Panc1 (cell line): ENCODE measurements at places on chromosomes 4 and X.

DNA sequence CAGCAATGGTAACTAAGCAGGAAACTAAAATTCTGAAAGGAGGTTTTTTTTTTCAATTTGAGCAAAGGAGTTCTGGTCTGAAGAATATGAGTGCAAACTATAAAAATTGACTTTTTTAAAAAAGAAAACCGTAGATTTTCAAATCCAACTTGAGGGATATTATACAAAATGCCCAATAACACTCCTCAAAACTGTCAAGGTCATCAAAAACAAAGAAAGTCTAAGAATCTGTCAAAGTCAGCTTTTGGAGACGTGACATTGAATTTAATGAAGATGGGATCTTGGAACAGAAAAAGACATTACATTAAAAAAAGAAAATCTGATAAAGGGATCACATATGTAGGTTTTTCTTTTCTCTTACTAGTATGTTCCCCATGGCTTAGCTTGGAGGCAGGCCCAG, 40.4 kb upstream of the AR start:
- no peak for DNase-seq

DNA sequence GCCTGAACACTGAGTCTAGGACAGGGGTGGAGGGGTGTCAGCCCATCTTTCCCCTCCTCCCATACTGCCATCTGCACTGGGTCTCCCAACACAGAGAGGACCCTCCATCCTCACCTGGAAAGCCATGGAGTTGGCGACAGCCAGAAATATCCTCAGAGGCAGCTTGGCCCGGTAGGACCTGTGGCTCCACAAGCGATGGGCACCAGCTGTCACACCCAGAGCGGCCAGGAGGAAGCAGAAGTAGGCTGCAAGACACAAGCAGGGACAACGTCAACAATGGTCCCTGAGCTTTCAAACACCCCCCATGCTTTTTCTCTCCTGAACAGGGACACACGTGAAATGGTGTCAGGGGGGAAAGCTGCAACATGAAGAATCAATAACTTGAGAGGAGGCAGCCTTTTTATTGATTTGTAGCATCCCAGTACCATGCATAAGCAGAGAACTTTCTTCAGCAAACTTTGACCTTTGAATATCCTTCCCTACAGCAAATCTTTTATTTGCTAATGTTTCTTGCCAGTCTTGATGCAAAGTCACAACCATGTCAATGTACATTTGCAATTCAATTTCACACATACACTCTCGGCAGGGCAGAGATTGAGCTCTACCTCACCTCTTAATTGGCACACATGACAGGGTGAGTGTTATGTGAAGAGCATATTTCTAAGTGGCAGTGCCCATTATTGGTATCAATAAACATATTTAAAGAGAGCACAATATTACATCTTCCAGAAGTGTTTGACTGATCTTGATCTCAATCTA, 93.2 kb downstream of the SCD5 start:
- DNase-seq = no peak

DNA sequence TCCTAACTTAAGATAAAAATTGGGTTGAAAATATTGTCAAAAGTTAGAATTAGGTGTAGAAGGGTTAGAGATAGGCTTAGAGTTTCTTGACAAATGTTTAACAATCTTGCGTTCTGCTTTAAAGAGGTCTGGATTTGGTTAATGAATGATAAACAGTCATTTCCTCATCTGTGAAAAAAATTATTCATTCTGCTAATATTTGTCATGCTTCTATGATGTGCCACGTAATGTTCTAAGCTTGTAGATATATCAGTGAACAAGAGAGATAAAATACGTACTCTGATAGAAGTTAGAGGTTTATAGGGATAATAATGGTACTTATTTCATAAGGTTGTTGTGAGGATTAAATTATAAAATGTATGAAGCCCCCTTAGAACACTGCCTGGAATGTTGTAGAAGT, 443.0 kb upstream of the GALNT7 start:
- peak; percentile 13 for DNase-seq

DNA sequence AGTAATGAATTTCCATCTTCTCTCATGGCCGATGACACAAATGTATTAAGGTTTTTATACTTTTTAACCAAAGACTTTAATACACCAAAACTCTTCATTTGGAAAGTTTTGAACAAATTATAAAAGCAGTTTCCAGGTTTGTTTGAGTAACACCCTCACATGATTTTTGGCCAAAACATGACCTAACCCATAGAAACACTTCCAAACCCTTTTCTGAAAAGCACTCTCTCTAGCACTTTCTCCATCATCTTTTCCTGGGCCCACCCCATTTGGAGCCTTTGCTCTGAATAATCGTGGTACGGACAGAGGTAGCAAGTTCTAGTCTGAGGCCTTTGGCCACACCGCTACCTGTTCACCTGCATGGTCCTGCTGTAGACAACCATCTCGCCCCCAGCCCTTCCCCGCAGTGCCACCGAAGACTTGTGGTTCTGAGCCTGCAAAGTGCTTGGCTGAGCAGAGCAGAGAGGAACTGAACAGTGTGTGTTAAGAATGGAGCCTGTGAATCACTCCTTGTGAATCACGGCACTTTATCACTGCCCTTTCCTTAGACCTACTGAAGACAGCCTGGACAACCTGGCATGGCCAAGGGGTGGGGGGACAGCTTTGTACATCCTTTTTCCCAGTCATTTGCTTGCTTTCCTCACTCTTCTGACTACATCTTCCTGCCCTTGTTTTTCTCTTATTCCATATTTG, 181.8 kb downstream of the PTTG2 start:
- DNase-seq = no peak

DNA sequence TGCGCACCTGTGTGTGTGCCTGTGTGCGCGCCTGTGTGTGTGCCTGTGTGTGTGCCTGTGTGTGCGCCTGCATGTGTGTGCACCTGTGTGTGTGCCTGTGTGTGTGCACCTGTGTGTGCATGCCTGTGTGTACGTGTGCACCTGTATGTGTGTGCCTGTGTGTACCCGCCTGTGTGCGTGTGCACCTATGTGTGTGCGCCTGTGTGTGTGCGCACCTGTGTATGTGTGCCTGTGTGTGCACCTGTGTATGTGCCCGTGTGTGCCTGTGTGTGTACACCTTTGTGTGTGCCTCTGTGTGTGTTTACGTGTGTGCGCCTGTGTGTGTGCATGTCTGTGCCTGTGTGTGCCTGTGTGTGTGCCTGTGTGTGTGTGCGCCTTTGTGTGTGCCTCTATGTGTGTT, 33.5 kb downstream of the ZFP42 start:
- DNase-seq = no peak

DNA sequence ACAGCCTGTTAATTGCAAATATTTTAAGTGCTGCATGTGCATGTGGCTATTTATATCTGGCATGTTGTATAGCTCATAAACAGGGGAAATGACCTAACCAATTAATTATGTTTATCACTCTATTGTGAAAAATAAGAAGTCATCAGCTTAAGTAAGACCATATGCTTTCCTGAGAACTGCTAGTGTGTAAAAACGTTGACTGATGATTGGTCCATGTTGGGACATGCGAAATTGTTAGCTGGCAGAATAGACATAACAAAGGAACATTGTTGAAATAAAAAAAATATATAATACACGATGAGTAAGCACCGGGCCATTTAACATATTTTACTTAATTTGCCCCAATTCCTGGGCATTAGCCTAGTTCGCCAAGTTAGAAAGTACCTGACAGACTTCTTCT, 207.5 kb downstream of the ANK2 start:
- no peak for DNase-seq

DNA sequence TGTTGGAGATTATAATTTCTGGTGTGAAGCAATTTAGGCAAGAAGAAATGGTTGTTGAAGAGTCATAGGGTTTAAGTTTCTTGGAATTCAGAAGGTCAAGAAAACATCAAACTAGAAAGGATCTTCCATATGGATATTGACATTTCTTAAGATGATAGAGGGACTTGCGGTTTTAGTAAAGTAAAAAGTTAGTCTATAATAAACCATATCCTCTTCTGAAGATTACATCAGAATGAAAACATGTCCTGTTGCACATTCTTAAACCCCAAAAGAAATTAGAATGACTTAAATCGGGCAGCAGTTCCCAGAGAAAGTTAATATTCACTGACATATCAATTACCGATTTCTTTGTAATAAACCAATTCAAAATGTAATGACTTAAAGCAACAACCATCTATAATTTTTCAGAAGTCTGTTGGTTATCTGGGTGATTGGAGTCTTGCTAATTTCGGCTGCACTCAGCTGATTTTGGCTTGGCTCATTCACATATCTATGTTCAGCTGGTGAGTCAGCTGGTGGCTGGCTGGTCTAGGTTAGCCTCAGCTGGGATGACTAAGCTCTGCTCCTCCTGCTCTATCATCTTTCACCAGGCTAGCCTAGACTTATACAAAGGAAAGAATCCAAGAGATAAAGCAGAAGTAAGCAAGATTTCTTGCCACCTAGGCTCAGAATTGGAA, 24.4 kb upstream of the DYNLT3 start:
- DNase-seq = peak; percentile 62

GRCh38 chr4:125520258-125520990, 205.7 kb downstream of the FAT4 start:
- DNase-seq = no peak

DNA sequence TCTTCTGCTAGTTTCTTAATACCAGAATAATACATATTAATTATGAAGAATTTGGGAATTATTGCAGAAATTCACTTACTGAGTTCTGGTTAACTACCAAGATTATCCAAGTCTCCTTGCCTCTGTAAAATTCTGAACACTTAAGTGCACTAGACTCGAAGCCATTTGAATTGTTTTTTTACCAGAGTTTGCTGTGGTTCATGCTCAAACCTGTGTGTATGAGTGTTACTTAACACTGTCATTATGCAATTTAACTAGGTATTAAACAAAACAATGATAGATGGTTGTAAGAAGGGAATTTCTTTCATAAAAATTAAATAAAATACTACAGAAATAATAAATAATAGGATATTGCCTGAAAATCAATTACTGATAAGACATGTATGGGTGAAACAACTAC, 145.6 kb upstream of the FAT4 start:
- no peak for DNase-seq

DNA sequence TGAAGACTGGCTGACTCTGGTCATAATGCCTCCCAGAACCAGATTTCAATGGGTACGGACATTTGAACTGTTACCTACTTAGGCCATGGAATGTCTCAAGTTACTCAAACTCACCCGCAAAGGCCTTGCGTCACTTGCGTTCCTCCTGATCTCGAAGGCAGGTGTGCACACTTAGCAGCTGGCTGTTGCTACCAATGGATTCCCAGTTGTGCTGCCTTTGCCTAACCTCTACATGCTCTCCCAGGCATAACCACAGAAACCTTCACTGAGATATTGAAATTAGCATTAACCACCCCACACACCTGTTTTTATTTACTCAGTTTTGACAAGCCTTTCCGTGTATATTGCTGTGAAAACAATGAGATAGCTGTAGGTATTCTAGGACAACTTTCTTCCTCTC, 2.8 kb downstream of the ERVMER34-1 start:
- DNase-seq = no peak

- DNase-seq = no peak
Measured at GRCh38 chr4:32145987-32146386, 1425.8 kb downstream of the PCDH7 start.

- DNase-seq = no peak
Measured at GRCh38 chr4:174217273-174218126, 66.0 kb downstream of the FBXO8 start.

- no peak for DNase-seq
Measured at GRCh38 chr4:37258221-37258620, 13.7 kb downstream of the NWD2 start.

GRCh38 chr4:84678976-84679744, 96.2 kb downstream of the CDS1 start:
- DNase-seq = no peak

DNA sequence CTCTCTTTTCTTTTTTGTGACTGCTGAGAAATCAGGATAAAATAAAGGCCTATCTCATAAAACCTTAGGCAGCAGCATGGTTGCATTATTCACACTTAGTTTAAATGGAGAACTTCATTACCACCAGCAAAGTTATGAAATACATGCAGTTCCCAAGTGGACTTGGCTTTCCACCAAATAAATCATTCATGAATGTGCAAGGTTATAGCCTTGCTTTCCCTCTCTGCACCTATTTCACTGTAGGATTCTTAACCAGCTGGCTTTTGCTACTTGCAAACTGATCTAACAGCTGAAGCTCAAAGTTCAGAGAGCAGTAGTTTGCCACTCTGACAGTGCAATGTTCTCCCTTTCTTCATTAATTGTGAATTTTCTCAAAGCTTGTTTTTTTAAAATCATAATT, 140.1 kb upstream of the SMIM31 start:
- DNase-seq = no peak

DNA sequence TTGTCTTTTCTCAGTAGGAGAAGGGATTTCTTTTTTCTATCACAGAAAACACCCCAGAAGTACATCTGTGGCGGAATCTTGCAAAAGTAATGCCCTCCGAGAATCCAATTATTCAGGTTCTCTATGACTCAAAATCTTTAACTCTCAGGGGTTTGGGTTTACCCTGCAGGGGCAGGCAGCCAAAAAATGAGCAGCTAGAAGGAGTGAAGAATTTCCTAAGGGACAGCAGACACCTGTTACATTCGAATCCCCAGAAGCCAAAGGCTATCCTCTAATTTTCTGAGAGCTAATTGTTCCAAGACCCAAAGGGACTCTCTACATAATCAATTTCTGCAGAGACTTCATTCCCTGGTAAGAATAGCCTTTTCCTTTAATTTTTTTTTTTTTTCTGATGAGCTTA, 27.5 kb upstream of the CBR4 start:
- DNase-seq = no peak

GRCh38 chr4:186858355-186858754, 134.7 kb upstream of the FAT1 start:
- DNase-seq = no peak

DNA sequence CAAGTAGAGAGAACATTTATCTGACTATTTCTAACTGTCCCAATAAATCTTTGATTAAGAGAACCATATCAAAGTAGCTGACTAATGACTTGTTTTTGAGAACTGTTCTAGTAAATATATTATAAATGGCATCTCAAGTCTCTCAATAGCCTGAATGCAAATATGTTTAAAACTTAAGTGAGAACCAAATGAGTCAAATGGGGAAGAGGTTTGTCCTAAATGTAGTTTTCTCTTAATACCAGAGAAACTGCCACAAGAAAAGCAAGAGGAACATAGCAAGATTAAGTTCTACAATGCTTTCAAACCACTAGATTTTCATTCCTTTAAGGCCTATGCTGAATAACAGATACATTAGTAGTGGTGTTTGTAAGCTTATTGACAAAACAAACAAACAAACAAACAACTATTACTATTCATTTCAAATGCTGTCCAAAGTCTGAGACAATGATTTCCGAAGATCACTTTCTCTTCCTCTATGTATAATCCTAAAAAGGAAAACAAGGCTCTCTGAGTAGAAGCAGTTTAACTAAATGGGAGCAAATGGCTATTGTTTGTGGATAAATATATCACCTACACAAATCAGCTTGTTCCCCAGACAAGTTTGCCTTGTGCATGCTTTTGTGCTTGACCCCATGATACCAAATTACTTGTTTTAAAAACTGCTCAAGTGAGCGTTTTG, 408.4 kb upstream of the EMCN start:
- no peak for DNase-seq

DNA sequence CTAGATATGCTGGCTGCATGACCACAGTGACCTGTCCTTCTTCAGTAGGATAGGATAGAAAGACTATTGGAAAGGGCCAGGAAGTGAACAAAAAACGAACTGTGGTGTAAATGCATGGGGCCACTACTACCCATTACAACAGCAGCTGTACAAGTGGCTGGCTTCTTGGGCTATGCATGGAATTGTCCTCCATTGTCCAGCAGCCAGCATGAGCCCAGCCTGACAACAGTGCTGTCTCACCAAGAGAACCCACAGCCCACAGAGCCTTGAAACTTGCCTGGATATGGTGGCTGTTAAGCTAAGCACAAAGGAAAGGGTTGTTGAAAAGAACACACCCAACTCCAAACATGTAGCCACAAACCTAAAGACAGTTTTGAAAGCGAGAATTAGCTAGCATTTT, 330.2 kb upstream of the F9 start:
- no peak for DNase-seq
